ENCODE measurements at places on chromosomes 1 and 21.

DNA sequence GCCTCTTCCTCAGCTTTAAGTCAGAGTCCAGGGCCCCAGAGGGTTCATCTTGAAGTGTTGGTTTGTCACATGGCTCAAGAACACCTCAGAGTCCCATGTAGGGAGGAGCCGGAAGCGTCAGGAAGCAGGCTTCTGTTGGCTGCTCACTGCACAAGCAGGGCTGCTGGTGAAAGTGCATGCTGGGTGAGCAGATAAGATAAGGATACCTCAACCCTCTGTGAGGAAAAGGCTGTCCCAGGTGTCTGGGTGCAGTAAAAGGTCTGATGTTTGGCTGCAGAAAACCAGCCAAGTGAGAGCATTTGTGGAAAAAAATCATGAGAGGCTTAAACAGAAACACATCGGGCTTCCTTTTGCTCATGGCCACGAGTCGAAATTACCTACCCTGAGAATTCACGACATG is 6.2 kb upstream of the TEX35 start:
- no peak for DNase-seq

DNA sequence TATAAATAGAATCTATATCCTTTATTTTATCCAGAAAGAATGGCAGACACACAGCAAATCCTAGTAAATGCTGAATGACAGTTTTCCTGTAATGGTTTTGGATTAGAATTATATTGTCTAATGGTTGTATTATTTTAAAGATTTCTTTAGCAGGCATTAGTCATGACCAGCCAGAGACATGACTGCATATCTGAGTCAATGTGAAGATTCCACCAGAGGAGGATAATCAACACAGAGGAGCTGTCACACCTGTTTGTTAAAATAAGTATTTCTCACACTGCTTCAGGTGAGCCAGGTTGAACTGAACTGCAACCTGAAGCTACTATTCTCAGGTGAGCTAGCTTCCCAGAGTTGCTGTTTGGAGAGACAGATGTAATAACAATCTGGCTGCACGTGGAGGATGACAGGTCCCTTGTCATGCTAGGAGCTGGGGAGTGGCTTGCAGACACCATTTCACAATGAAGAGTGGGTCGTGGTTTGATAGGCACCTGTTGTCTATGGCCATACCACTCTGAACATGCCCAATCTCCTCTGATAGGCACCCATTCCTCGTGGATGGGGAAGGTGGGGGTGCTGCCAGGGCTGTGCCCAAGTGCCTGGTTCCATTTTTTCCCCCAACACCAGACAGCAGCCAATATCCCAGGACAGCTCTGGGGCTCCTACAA is 94.3 kb downstream of the KCNJ6 start:
- no peak for DNase-seq

GRCh38 chr1:40315795-40316594 is 1.1 kb downstream of the COL9A2 start:
- DNase-seq, result no peak

GRCh38 chr1:177133977-177134538 is 30.5 kb downstream of the ASTN1 start:
- DNase-seq, result no peak

GRCh38 chr1:153534226-153534924 is 1.4 kb downstream of the S100A6 start:
- no peak for DNase-seq

- DNase-seq, result no peak
Measured at GRCh38 chr1:94776474-94776873, 43.7 kb upstream of the SLC44A3 start.

DNA sequence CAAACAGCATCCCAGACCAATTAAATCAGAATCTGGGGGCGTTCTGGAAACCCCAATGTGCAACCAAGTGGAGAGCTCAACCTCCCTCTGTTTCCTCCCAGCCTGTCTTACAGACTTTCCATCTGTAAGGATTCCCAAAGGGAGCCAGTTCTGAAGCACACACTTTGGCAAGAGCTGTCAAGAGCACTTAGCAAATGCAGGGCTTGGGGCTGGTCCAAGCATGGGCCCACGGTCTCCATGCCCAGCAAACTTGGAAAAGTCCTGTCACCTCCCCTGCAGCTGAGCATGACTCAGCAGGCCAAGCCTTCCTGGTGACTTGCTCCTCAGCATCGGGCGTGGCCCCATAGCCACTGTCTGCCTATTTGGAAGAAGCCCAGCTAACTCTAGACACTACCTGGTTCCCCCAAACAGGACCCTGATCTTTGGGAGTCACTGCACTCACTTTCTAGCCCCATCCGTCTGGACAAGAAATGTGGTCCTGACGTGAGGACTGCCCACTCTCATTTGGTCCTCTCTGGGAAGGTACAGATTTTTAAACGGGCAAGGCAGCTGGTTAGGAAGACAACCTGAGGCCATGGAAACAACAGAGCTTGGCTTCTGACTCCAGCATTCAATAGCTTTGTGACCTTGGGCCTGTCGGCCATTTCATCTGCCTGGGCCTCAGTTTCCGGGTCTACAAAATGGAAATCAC is 16.9 kb downstream of the SLC2A1 start:
- DNase-seq, result no peak

DNA sequence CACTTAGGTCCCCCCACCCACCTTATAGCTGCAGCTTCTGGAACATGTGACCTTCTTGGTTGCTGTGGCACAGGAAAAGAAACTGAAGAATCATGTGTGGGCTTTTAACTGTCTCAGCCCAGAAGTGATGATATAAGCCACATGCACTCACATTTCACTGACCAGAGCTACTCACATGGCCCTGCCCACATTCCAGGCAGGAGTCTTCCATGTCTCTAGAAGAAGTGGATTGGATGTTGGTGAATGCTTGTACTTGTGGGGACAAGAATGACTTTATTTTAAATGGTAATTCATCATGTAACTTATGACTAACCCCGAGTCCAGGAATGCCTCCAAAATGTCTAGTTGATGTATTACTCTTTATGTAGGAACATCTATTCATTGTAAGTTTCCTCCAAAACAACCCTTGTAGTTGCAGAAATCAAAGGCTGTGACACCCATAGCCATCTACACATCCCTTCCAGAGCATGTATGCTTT is 15.8 kb upstream of the CAMK1G start:
- DNase-seq, result no peak

- DNase-seq, result no peak
Measured at GRCh38 chr1:171646249-171646560, 6.3 kb downstream of the MYOC start.

Measured in NCI-H187 treated with DMSO at 0.1 percent for 48 hours (cell line).